ENCODE measurements at places on chromosomes 6 and 20. TPM values are rescaled to one million over a fixed set of nuclear protein-coding genes. Genes with fewer than 3 reads are reported as not detected.

TNF gene
- total RNA-seq, result 46.9 TPM

PHACTR3 gene
- not detected for total RNA-seq

LAMA4 gene
- total RNA-seq, result not detected

SMLR1 gene
- not detected for total RNA-seq

CRISP2 gene
- not detected for total RNA-seq
